ENCODE measurements at places on chromosomes 1 and 21.

GRCh38 chr1:44294588-44295007, 60.5 kb downstream of the ERI3 start:
- peak; percentile 69 for DNase-seq

- DNase-seq, result no peak
These were observed 498.4 kb downstream of the TTLL7 start for GRCh38 chr1:83500531-83500930.

- DNase-seq, result peak; percentile 78
These were observed 54.9 kb downstream of the DMRTA2 start for GRCh38 chr1:50368179-50369007.

GRCh38 chr21:34020983-34021553, 52.3 kb upstream of the MRPS6 start:
- no peak for DNase-seq

- no peak for DNase-seq
These were observed 2095.1 kb downstream of the NCAM2 start for GRCh38 chr21:23093259-23093658.

DNA sequence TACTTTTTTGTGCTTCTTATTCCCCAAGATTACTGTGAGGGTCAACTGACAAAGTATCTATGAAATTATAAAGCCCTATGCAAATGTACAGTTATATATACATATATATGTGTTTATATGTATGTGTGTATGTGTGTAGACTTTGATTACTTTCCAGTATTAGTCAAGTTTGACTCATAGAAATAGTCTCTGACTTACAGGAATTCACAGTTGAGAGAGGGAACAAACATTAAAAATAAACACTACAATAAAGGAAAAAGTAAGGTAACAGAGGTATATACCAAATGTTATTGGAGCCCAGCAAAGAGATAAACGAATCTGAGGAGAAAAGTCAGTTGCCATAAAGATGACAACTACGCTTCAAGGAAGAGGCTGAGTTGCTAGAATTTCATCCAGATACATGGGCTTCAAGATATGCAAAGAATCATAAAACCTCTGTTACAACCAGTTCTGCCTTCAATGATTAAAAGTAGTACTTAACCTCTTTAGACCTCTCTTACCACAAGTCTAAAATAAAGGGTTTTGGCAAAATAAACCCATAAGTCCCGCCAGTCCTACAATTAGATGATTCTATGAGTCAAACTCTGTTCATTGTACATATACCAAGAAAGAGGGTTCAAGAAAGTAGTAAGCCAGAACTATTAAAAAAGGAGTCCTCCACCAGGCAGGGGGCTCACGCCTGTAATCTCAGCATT, 7.2 kb downstream of the IFT25 start:
- DNase-seq, result no peak

GRCh38 chr1:76256289-76257223, 182.0 kb downstream of the ST6GALNAC3 start:
- DNase-seq, result no peak

- DNase-seq, result no peak
These were observed 455.0 kb downstream of the BRINP3 start for GRCh38 chr1:190022709-190023108.

GRCh38 chr1:27530192-27530591, 40.2 kb upstream of the WASF2 start:
- no peak for DNase-seq

- no peak for DNase-seq
These were observed 4.7 kb upstream of the SPRR3 start for GRCh38 chr1:152996633-152997400.

- peak; percentile 83 for DNase-seq
These were observed 79.1 kb downstream of the NDUFS5 start for GRCh38 chr1:39105061-39105840.

DNA sequence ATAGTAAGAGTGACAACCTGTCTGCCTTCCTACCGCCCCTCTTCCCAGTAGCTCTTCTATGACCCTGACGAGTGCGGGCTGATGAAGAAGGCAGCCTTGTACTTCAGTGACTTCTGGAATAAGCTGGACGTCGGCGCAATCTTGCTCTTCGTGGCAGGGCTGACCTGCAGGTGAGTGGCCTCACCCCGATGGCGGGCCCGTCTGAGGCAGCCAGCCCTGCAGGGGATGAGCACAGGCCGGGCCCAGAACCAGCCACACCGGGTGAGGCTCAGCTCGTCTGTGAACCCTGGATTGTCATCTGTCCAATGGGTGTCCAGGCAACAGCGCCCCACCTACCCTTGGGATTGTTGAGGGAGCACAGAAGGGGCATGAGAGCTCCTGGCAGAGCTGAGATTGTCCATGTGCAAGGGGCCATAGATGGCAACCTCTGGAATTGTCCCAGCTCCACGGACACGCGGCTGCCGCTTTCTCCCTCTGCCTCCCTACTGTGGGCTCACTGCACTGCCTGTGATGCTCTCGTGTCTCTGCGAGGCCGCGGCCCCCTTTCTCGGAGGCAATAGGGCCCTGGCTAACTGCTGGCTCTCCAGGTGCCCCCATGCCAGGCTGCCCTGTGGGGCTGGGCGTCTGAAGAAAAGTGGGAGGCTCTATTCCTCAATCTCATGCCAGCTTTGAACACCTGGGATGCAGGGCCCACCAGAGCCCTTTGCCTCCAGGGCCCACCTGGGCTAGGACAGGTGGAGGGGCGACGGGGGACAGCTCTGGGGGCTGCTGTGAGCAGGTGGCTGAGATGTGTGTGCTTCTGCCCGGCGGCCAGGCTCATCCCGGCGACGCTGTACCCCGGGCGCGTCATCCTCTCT, 50.0 kb upstream of the LRRC3 start:
- DNase-seq, result no peak

- DNase-seq, result no peak
These were observed 72.9 kb downstream of the CCDC185 start for GRCh38 chr1:223466151-223466550.

- no peak for DNase-seq
These were observed 21.7 kb downstream of the PARK7 start for GRCh38 chr1:7983086-7983778.

GRCh38 chr21:34889676-34890469, 159.2 kb downstream of the RUNX1 start:
- DNase-seq, result peak; percentile 81

DNA sequence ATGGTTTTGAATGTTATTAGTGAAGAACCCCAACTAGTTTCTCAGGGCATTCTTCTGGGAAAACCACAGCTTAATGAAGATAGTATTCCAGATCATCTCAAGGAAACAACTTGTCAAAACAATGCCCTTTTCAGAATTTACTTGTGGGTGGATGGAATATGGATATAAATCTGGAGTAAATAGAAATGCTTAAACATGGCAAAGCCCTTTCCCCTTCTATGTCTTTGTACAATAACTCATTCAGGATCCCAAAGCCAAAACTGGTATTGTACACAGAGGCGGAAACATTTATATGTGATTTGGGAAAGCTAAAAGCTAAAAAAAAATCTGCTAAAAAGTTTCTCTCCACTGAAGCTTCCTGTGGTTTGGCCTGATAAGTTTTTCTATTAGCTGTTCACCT, 55.5 kb upstream of the RGS5 start:
- no peak for DNase-seq

- no peak for DNase-seq
These were observed 1.4 kb upstream of the DENND2C start for GRCh38 chr1:114671011-114671938.

DNA sequence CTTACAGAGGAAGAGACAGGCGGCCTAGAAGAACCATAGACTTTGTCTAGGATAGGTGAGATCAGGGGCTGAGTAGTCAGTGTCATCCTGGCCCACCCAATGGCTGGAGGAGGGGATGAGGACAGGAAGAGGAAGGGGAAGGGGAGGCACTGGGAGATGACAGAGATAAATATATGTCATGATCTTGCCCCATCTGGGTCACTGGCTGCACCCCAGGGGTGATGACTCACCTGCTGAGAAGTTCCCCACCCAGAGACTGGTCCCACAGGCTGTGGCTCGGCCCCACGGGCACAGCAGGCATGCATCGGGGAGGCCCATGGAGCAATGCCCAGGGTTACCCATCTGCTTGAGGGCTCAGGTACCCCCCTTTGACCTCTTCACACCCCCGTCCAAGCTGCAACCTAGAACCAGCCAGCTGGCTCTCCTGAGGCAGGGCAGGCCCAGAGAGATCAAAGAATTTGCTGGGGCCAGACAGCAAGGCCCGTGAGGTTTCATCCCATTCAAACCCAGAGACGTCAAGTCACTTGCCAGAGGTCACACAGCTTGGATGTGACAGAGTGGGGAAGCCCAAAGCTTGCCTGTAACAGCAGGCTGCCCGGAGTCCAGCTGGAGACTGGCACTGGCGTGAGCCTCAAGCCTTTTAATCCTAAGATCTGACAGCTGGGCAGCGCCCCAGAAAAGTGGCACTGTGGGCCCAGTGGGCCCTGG, 34.7 kb upstream of the CASZ1 start:
- peak; percentile 42 for DNase-seq

Data from ecto neural progenitor cell (in vitro differentiated cells).